A673 (cell line): ENCODE measurements at places on chromosomes 7 and 10. TPM values are rescaled to one million over a fixed set of nuclear protein-coding genes. Genes with fewer than 3 reads are reported as not detected.
A peak's percentile ranks its signal among the peaks of the same experiment; 100 is the strongest.

ZNF746 gene
- 22.5 and 24.0 TPM in 2 replicates for total RNA-seq

CACNB2 gene
- 30.0 and 34.1 TPM in 2 replicates for total RNA-seq

CCDC172 gene
- not detected in 2 replicates for total RNA-seq

ABCB1 gene
- not detected in 2 replicates for total RNA-seq

DDC gene
- not detected in 2 replicates for total RNA-seq

XRCC2 gene
- 28.2 and 28.5 TPM in 2 replicates for total RNA-seq

COL28A1 gene
- total RNA-seq: 0.22 and 0.34 TPM in 2 replicates

POLR2J2 gene
- total RNA-seq: 5.2 and 7.2 TPM in 2 replicates

TWIST1 gene
- 37.6 and 41.6 TPM in 2 replicates for total RNA-seq

HOXA11 gene
- total RNA-seq: not detected in 2 replicates

MMP21 gene
- total RNA-seq: not detected in 2 replicates

PKD2L1 gene
- not detected in 2 replicates for total RNA-seq

GRCh38 chr10:15169555-15170401 is 1.3 kb upstream of the NMT2 start:
- no peak for DNase-seq
- no peaks in the 10 kb centered on the region for H3K36me3 ChIP-seq
- peaks cover 26% of the 10 kb centered on the region for H3K4me1 ChIP-seq
- H3K4me3 ChIP-seq: no peak overlapping the region

- H3K27ac ChIP-seq: no peak overlapping the region
- H3K27me3 ChIP-seq: no peaks in the 10 kb centered on the region
- H3K4me3 ChIP-seq: no peak overlapping the region
- H3K4me1 ChIP-seq: no peaks in the 10 kb centered on the region
These were observed 361.8 kb downstream of the GATA3 start for GRCh38 chr10:8416192-8416701.

DNA sequence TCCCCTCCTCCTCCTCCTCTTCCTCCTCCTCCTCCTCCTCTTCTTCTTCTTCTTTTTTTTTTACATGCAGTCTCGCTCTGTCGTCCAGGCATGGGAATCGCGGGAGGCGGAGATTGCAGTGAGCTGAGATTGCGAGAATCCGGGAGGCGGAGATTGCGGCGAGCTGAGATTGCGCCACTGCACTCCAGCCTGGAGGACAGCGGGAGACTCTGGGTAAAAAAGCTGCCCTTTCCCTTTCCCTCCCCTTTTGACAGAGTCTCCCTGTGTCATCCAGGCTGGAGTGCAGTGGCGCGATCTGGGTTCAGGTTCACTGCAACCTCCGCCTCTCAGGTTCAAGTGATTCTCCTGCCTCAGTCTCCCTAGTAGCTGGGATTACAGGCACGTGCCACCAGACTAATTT is 168.1 kb upstream of the MALRD1 start:
- no peak overlapping the region for H3K27ac ChIP-seq
- H3K4me1 ChIP-seq: no peaks in the 10 kb centered on the region
- H3K4me3 ChIP-seq: no peak overlapping the region
- no peak for DNase-seq
- H3K36me3 ChIP-seq: peaks cover 24% of the 10 kb centered on the region

DNA sequence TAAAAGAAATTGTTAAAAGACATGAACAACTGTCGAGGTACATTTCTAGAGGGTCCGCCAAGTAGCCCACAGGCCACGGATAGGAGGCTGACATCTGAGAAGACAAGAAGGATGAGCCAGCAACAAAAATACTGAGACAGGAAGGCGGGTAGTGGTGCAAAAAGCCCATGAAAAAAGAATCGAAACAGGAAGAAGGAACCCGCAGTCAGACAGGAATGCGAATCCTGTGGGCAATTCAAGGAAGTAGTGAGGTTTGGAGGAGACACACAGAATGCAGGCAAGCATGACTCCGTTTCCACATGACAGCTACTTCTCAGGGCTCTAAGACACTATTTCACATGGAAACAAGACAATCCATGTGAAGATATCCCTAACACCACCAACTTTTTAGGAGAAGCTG is 125.2 kb downstream of the DOCK4 start:
- DNase-seq: no peak
- H3K4me1 ChIP-seq: peaks cover 63% of the 10 kb centered on the region
- H3K4me3 ChIP-seq: no peak overlapping the region

DNA sequence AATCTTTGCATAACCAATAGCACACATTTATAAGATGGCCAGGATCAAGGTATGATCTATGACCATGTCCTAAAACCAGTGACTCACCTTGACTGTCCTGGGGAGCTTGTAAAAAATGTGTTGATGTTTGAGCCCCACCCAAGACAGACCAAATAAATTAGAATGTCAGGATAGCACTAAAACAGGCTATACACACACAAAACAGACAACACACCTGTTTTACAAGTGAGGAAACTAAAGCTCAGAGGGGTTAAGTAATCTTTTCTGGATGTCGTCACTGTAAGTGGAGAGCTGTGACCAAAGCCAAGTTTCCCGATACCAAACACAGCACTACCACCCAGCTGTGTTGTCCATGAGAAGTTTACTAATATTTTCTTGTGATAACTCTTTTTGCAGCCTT is 84.5 kb downstream of the AVL9 start:
- H3K4me1 ChIP-seq: no peaks in the 10 kb centered on the region
- no peak overlapping the region for H3K27ac ChIP-seq
- peaks cover 55% of the 10 kb centered on the region for H3K36me3 ChIP-seq
- H3K27me3 ChIP-seq: no peaks in the 10 kb centered on the region
- no peak overlapping the region for H3K4me3 ChIP-seq

DNA sequence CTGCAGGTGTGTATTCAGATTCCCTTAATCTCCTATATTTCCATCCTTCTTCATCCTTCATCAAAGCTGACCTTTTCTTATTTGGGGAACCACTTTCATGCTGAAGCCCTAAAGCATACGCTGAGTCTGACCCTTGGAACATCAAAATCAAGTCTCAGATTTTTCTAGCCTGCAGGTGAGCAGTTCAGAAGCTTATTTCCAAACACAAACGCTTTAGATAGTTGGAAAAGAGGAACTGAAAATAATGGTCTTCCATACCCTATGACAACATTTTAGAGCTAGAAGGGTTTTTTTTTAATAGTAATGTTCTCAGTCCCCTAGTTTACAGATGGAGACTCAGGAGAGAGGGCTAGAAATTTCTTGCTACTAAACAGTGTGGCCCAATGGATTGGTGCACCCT is 1.6 kb upstream of the AGK start:
- DNase-seq: no peak
- H3K27ac ChIP-seq: no peak overlapping the region
- peaks cover 10% of the 10 kb centered on the region for H3K4me1 ChIP-seq
- H3K4me3 ChIP-seq: no peak overlapping the region

DNA sequence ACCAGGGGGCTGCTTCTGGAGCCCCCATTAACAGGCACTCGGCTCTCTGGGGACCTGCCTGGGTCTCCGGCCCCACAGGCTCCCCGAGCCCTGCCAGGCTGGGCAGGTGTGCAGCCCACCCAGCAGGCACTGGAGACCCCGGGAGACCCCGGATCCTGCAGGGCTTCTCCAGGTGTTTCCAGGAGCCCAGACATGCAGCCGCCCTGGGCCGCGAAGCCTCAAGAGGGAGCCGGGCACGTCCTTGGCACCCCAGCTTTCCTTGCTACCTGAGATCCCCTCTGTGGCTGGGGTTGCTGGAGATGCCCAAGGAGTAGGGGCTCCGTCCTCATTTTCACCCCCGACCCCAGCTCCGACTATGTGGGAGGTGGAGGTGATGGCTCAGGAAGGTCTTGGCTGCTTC is 7.7 kb upstream of the AMZ1 start:
- no peak overlapping the region for H3K4me3 ChIP-seq
- H3K27me3 ChIP-seq: no peaks in the 10 kb centered on the region
- H3K36me3 ChIP-seq: no peaks in the 10 kb centered on the region
- H3K27ac ChIP-seq: no peak overlapping the region
- DNase-seq: no peak
- no peaks in the 10 kb centered on the region for H3K4me1 ChIP-seq

GRCh38 chr10:71757399-71757922 is 15.9 kb downstream of the VSIR start:
- no peak overlapping the region for H3K4me3 ChIP-seq
- H3K27me3 ChIP-seq: no peaks in the 10 kb centered on the region
- H3K36me3 ChIP-seq: no peaks in the 10 kb centered on the region
- no peaks in the 10 kb centered on the region for H3K4me1 ChIP-seq
- DNase-seq: no peak
- no peak overlapping the region for H3K27ac ChIP-seq

DNA sequence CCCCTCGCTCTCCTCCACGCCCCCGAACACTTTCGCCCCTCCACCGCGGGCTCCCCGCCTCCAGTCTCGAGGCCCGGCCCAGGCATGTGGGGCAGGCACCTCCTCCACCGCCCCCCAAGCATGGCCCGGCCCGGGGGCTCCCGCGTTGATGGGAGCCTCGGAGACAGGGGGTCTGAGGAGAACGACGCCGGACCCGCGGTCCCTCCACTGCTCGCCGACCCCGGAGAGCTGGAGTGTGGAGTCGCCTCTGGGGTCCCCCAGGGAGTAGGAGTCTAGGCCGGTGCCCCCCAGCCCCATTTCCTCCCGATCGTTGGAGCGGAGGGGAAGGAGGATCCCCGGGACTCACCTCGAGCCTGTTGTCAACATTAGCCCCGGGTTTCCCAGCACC is 206 bp downstream of the UPF2 start:
- no peaks in the 10 kb centered on the region for H3K27me3 ChIP-seq
- H3K4me3 ChIP-seq: peak overlapping the region; percentile 99
- DNase-seq: peak; percentile 36
- peaks cover 14% of the 10 kb centered on the region for H3K4me1 ChIP-seq

- DNase-seq: no peak
- H3K27ac ChIP-seq: no peak overlapping the region
- peaks cover 88% of the 10 kb centered on the region for H3K27me3 ChIP-seq
- no peaks in the 10 kb centered on the region for H3K4me1 ChIP-seq
- no peaks in the 10 kb centered on the region for H3K36me3 ChIP-seq
These were observed 66.6 kb downstream of the ADARB2 start for GRCh38 chr10:1670541-1671365.

DNA sequence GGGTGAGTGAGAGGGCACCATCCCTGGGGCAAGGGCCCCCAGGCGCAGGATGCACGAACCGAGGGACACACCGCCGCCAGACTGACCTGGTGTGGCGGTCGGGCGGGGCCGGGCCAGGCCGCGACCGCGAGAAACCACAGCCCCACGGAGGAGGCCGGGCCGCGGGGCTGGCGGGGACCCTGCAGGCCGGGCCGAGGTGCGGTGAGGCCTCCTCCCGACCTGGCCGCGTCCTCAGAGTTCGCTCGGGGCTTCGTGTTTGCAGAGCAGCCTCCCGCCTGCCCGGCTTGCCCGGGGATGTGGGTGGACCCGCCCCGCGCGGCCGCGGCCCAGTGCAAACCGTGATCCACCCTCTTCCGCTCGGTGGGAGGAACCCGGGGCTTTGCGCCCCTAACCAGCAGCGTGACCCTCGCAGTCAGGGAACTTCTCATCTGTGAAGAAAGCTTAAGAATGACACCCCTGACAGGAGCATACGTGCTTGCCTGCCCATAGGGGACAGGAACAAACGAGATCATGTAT is 20.6 kb upstream of the HOXA13 start:
- H3K36me3 ChIP-seq: no peaks in the 10 kb centered on the region
- H3K4me1 ChIP-seq: no peaks in the 10 kb centered on the region
- no peak overlapping the region for H3K4me3 ChIP-seq
- H3K27me3 ChIP-seq: peaks cover 63% of the 10 kb centered on the region
- DNase-seq: no peak

- H3K4me1 ChIP-seq: no peaks in the 10 kb centered on the region
- DNase-seq: no peak
- no peaks in the 10 kb centered on the region for H3K36me3 ChIP-seq
- no peaks in the 10 kb centered on the region for H3K27me3 ChIP-seq
- H3K4me3 ChIP-seq: no peak overlapping the region
These were observed 126.8 kb upstream of the AMPH start for GRCh38 chr7:38757931-38758330.

DNA sequence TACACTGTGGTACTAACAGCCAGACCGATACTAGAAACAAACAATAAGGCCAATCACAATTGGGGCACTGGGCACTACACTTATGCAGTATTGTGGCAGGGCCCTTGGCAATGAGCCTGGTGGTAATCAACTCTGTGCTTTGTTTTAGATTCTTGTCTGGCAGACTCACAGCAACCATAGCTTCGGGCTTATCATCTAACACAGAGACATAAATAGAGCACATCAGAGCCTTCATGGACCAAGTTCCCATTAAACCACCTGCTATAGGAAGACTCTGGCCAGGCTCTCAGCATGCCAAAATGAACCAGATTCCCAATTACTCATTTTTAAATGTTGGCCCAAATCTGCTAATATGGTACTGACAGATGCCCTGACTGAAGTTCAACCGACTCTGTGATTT is 218.6 kb downstream of the DGKI start:
- H3K27ac ChIP-seq: no peak overlapping the region
- peaks cover 5% of the 10 kb centered on the region for H3K27me3 ChIP-seq
- H3K4me3 ChIP-seq: no peak overlapping the region
- H3K4me1 ChIP-seq: no peaks in the 10 kb centered on the region
- H3K36me3 ChIP-seq: no peaks in the 10 kb centered on the region

- no peaks in the 10 kb centered on the region for H3K4me1 ChIP-seq
- H3K27ac ChIP-seq: no peak within 1 kb of the TSS
- H3K27me3 ChIP-seq: peaks cover 18% of the 10 kb centered on the region
- no peak within 1 kb of the TSS for H3K4me3 ChIP-seq
- DNase-seq: no peak
These were observed at the start of gene SUN3 for GRCh38 chr7:48028938-48029337. Gene SUN3, minus strand, starts transcription at chr7:48029107. Its CDS starts 169 bp downstream, at chr7:48028938.

DNA sequence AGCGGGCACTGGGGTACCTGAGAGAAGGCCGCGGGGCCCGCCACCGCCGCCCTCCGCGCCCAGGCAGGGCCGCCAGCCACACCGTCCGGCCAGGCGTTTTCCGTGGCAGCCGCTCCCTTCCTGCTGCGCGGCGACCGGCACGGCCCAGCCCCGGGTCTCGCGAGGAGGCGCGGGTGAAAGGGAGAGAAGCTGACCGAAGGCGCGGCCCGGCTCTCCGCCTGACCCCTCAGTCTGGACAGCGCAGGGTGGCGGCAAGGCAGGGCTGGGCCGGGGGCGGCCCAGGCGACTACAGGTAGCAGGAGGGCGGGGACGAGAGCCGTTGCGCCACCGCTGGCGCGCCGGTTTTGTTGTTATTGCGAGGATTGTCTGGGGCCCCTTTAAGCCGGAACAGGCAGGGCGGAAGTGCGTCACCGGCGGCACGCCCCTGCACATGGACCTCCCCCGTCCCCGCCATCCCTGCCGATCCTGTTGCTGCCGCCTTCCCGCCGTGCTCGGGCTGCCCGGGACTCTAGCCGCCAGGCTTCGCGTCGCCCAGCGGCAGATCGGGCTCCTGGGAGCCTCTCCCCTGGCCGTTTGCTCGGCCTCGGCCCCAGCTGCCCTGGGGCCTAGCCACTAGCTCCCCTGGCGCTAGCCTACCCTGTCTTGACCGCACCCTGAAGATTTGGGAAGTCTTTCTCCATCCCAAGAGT is at the start of gene HERPUD2:
TSS of gene HERPUD2 (minus strand) at position 352 of the 689 bp plus-strand sequence. CDS start 805 bp downstream, outside the sequence.
- peaks cover 23% of the 10 kb centered on the region for H3K4me1 ChIP-seq
- H3K36me3 ChIP-seq: no peaks in the 10 kb centered on the region
- no peaks in the 10 kb centered on the region for H3K27me3 ChIP-seq
- peak within 1 kb of the TSS; percentile 84 for H3K4me3 ChIP-seq

GRCh38 chr7:151386301-151387160 is 23.3 kb downstream of the WDR86 start:
- no peaks in the 10 kb centered on the region for H3K36me3 ChIP-seq
- H3K27ac ChIP-seq: no peak overlapping the region
- H3K27me3 ChIP-seq: peaks cover 16% of the 10 kb centered on the region
- DNase-seq: no peak
- peaks cover 7% of the 10 kb centered on the region for H3K4me1 ChIP-seq
